ENCODE measurements at places on chromosomes 2 and 18. TPM values are rescaled to one million over a fixed set of nuclear protein-coding genes. Genes with fewer than 3 reads are reported as not detected.

DNA sequence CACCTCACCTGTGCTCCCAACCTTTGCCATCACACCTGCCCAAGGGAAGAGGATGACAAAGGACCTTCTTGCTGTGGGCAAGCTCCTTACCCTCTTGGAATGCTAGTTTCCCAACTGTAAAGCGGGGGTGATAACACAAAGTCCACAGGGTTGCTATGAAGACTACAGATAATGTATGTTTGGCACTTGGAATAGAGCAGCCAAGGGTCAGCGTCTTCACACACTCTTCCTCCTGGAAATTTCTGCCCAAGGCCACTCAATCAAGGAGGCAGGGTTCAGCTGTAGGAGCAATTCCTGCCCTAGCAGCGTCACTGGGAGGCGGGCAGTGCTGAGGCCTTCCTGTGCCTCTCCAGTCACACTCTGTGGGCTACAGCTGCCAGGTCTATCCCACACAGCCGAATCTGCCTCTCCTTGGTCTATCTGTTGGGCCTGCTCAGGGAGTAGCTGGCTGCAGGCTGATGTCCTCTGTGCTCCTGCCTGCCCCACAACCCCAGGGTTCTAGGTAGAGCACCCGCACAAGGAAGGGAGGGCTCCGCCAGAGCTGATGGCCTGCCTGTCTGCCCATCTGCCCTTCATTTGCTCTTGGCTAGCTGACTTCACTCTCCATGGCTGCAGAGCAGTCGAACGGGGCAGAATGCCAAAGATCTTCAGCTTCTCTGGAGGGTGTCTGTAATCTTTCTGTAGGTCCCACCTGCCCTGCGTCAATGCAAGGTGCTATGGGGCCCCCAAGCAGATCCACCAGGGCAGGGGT, 91.9 kb downstream of the MRO start:
- DNase-seq = no peak

GRCh38 chr2:168796583-168797285, 5.7 kb upstream of the NOSTRIN start:
- no peak for DNase-seq

Gene LCT
- not detected for polyA plus RNA-seq

GRCh38 chr2:179255129-179255528, 9.5 kb downstream of the SESTD1 start:
- no peak for DNase-seq

DNA sequence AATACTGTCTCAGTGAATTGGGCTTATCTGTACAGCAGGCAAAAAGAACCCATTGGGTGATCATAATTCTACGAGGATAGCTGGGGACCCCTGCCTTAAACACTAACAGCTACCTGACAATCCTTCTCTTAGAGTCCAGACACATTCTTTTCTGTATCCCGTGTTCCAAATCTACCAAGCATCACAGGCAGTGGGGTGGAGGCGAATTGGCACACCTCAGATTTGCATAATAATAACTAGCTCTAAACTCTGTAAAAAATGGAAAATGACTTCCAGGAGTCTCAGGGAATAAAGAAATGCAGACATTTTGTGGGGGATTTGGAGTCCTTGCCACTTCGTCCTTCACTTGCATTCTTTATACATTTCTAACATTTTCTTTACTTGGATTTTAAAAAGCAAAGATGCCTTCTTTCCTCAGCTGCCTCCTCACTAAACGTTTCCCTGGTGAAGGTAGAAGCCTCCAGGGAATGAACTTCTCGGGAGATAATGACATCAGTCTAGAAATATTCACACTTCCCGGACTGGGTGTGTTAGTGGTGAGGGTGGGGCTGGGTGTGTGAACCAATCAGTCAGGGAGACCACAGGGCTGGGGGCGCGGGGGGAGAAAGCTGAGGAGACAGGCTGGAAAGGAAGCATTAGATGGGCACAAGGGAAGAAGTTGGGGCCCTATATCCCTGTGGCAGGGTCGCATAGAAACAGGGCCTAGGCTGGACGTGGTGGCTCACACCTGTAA, 59.1 kb upstream of the BOD1L2 start:
- no peak for DNase-seq

GRCh38 chr2:238308177-238308576, 12.1 kb upstream of the TRAF3IP1 start:
- DNase-seq = no peak

Gene C1GALT1C1L
- polyA plus RNA-seq = 0.44 TPM

- DNase-seq = no peak
Observed at GRCh38 chr18:34657860-34658500, 52.1 kb upstream of the DTNA start.

DNA sequence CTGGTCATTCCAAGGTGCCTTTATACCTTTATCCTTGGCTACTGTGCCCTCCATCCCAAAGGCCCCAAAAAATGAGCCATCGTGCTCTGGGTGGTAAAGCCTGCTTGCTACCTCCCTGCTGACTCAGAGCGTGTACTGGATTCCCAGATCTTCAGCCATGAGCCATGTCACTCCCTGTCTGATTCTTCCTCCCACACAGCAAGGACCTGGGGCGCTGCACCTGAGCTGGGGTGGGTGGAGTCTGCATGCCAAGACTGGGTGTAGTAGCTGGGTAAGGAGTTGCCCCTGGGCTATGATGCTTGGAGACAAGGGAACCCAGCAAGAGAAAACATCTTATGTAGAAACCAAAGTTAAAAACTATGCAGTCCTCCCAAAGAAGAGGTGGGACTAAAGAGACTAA, 37.2 kb upstream of the APCDD1 start:
- no peak for DNase-seq

Gene ALK
- polyA plus RNA-seq = 0.10 TPM

DNA sequence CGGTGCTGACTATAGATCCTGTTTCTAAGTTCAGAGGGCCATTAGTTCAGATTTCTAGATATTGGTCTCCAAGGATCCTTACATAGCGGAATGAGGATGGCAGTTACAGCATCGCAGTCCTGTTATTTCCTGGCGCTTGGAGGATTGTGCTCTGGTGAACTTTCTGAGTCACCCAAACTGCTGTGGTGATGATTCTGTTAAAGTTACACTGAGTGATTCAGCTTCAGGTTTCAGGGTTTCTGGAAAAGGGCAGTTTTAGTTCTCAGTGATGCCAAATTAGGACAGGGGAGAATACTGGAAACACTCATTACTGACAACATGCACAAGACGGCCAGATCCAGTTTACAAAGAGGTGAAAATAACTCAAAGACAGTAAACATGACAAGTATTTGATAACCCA, 52.1 kb upstream of the ANKRD62 start:
- no peak for DNase-seq

Gene REG1A
- polyA plus RNA-seq = not detected

DNA sequence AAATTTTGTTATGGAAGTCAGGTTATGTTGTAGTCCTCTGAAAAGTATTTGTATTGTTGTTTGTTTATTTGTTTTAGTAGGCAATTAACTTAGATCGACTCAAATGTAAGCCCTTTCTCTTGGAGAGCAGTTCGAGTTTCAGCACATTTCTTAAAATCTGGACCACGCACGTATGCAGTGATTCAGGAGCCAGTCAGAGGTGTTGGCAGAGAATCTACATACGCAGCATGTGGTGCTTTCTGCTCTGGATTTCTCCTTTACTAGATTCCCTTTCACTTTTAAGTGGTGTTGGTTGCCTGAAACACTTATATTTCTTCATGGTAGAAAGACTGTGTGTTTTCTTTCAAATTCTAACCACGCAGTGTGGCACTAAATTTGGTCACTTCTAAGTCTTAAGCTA, 773.9 kb upstream of the LRATD1 start:
- DNase-seq = no peak

DNA sequence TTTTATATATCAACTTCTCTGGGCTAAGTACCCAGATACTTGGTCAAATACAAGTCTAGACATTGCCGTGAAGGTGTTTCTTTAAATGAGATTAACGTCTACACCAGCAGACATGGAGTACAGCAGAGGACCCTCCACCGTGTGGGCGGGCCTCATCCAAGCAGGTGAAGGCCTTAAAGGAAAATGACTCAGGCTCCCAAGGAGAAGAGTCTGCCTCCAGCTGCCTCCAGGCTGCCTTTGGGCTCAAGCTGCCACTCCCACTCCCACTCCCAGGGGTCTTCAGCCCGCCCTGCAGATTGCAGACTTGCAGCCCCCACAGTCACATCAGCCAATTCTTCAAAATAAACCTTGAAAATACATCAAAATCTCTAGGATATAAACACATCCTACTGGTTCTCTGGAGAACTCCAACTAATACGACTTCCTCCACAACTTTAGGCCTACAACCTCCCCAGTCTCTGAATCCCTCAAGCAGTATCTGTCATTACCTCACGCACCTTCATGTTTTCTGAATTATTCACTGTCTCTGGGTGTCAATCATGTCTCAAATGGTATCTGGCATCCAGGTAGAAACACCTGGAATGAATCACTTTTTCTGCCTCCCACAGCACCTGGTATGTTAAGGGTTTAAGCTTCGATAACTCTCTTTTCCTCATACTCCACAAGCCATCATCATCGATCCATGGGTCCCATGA, 6.9 kb downstream of the ITGB1BP1 start:
- no peak for DNase-seq

GRCh38 chr2:25445464-25445863, 103.7 kb upstream of the DNMT3A start:
- no peak for DNase-seq
